ENCODE measurements at places on chromosomes 3 and 15.

DNA sequence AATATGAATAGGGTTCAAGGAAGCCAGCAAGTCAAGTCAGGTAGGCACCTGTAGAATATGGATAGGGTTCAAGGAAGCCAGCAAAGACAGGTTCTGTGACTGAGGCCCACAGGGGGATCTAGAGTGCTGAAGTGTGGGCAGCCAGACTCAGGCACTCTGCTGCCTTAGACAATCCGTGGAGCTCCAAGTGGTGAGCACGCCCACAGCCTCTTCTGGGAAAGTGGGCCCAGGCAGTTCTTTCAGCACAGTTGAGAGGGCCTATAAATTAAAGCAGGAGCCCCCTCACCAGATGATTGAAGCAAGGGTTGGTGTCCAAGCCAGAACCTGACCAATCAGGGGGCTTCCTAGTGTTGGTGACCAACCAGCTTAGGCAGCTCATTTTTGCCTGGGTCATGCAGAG lies 51.0 kb downstream of the ANP32A start:
- no peak for DNase-seq

GRCh38 chr15:42010434-42010833 lies 10.4 kb downstream of the PLA2G4E start:
- no peak for DNase-seq

DNA sequence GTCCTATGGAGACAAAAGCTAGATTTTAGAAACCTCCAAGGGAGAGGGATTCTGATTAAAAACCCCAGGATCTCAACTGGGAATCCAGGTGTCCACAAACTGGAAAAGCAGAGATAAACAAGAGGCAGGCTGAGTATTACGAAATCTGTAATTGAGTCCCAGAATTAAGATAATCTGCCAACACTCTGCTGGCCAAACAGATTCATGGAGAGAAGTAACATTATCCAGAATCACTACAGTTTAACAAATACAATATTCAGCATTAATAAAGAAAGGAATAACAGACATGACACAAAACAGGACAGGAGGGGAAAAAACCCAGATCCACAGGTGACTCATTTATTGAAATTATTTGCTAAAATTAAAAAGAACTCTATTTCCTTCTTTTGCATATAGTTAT lies 227.2 kb upstream of the NANOGP8 start:
- DNase-seq: no peak

GRCh38 chr3:197027151-197027895 lies 2.3 kb downstream of the MELTF start:
- DNase-seq: no peak

GRCh38 chr15:82764117-82764490 lies 41.8 kb downstream of the FSD2 start:
- DNase-seq: no peak

DNA sequence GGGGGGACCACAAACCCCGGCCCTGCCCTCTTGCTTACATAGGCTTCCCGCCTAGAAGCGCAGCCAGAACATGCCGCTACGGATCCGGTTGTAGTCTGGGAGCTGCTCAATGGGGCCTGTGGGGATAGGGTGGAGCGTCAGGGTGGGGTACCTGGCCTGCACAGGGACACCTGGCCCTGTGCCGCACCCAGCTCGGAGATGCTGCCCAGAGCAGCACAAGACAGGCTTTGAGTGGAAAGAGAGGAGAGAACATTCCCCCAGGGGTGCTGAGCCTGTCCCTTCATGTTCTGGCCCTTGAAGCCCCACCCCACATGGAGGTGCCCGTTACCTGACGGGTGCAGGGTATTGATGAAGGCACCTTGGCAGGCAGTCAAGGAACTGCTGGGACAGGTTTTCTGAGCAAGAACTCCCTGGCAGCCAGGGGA lies 4.0 kb upstream of the COL7A1 start:
- no peak for DNase-seq

DNA sequence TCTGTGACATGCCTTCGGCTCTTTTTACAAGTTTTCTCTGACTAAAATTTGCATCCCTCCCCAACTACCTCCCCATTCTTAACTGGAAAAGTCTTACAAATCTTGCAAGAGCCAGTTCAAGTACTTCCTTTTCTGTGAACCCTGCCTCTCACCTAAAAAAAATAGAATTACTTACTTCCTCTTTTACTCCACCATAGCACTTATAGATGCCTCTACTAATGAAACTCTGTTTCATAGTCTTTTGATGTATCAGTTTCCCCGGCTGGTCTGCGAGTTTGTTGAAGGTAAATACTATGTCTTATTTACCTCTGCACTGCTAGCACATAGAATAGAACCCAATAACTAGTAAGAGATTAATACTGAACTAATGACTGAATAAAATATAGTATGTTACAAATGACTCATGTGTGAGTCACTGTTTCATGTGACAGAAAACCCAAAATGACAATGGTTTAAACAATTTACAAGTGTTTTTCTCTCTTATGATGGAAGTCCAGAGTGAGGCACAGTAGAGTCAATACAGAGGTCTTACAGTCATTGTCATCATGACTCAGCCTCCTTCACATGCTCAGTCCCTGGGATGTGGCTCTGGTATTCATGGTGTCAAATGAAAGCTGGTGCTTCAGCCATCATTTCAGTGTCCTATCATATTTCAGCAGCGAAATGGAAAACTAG lies 393.5 kb downstream of the RSL24D1 start:
- no peak for DNase-seq

DNA sequence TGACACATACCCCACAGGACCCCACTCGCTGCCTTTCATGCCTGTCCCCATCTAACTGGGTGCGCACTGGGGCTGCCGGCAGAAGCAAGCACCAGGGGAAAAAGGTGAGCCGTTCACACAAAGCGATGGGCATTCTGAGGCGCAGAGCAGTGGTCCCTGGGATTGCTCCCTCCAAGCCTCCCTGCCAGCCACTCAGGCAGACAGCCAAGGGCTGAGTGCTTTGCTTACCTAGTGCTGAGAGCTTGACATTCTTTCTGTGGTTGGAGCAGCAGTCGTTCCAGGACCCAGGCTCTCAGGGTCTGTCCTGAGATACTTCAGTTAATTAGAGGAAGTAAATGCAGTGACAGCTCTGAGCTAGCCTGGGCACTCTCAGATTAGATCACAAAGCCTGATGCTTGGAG lies 5.7 kb downstream of the ESYT3 start:
- no peak for DNase-seq

DNA sequence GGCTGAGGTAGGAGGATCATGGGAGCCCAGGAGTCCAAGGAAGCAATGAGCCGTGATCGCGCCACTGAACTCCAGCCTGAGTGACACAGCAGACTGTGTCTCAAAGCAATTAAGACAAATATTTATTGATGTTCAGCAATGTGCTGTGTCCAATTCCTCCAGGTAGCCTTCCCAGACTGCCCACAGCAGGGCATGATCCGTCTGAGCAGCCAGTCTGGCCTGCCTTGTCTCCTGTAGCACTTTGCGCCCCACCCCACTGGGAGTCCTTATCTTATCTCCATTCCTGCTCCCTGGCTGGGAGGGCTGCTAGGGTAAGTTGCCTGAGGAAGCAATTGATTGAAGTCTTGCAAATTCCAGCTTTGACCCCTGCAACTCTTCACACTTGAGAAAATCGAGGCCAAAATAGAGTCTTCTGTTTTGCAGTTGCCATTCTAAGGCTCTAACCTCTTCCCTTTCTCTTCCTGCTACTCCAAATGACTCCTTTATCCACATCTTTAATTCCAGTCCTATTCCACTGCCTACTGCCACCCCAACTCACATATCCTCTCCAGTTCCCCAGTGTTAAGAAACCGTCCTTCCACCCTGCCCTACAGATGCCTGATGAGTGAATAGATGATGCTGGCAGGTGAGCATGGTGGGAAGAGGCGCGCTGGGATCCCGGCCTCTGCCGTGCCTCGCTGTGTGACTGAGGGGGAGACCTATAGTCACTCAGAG lies 26.9 kb upstream of the LCTL start:
- DNase-seq: no peak

GRCh38 chr3:177906578-177907229 lies 629.5 kb upstream of the KCNMB2 start:
- no peak for DNase-seq

DNA sequence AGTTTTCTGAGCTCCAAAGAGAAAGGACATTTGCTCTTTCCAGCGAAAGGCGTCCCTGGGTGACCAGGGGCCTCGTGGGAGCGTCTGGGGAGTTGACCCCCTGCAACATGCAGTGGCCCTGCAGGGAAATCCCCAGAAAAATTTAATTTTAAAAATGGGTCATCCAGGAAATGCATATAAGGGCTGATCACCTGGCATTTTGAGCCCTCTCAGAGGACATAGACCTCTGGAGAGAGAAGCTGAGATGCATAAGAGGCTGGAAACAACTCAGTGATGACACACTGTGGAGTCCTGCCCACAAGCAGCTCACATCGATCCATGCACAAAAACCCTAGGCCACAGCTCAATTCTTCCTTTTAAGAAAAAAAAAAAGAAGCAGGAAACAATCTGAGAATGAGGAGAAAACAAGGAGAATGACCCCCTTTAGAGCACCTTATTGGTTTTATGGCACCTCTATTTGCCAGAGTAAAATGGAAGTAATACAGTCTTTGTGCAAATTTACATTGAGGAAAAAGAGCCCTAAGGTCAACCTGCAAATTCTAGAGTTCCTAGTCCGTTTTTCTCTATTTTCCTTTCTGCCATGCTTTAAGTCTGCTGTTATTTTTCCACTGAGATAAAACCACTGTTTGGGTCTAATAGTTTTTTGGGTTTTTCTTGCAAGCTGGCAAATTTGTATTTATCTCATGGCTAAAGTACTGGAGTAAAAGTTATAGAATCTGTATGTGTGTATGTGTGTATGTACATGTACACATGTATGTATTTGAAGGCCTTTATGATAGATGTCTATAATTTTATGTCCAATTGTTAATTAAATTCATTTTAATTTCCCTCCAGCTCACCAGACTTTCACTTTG lies 6.9 kb upstream of the BDH1 start:
- DNase-seq: no peak

GRCh38 chr3:18891641-18892040 lies 256.7 kb upstream of the KCNH8 start:
- DNase-seq: peak; percentile 17

- no peak for DNase-seq
Observed at GRCh38 chr15:84947947-84948830, 33.5 kb upstream of the PDE8A start.

GRCh38 chr3:44969154-44969827 lies 6.7 kb downstream of the ZDHHC3 start:
- no peak for DNase-seq

GRCh38 chr3:10294030-10294586 lies 1.4 kb upstream of the GHRL start:
- DNase-seq: no peak

DNA sequence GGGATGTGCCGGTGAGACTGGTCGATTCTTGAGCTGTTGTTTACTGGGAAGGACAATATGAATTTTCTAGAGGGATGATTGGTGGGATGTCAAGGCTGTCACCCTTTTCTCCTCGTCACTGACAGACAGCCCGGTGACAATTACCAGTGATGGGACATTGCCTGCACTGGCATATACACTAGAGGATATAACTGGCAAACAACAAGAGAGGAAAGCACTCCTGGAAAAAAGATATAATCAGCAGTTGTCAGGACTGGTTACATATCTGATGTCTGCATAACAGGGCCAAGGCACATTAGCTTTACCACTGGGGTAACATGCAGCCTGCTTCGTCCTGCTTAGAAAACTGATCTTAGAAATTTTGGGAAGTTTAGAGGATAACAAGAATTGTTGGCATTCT lies 131.1 kb downstream of the ROBO2 start:
- no peak for DNase-seq

DNA sequence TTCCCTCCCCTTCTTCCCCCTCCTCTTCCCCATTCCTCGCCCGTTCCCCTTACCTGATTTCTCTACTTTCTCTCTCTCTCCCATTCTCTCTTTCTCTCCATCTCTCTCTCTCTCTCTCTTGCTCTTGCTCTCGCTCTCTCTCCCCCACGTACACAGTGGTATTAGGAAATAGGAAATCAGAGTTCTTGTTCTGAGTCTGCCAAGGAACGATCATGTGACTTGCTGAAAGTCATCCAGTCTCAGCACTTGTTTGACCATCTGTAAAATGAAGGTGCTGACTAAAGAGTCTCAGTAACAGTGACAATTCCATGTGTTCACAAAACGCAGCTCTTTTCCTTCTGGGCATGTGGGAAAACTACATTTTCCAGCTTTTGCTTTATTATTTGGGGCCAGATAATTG lies 445.0 kb upstream of the TGFBR2 start:
- DNase-seq: no peak

- no peak for DNase-seq
Observed at GRCh38 chr15:100833417-100834389, 45.9 kb upstream of the ALDH1A3 start.

- DNase-seq: no peak
Observed at GRCh38 chr3:94619643-94620042, 556.8 kb downstream of the NSUN3 start.
